Left renal cortex interstitium (tissue), 4 donors: ENCODE measurements at places on chromosomes 6 and 20. TPM values are rescaled to one million over a fixed set of nuclear protein-coding genes. Genes with fewer than 3 reads are reported as not detected.

Gene CSNK2B
- polyA plus RNA-seq, result 224 TPM

Gene ZNF184
- polyA plus RNA-seq, result 17.1 TPM

Gene ACTL10
- polyA plus RNA-seq, result 0.75 TPM

DNA sequence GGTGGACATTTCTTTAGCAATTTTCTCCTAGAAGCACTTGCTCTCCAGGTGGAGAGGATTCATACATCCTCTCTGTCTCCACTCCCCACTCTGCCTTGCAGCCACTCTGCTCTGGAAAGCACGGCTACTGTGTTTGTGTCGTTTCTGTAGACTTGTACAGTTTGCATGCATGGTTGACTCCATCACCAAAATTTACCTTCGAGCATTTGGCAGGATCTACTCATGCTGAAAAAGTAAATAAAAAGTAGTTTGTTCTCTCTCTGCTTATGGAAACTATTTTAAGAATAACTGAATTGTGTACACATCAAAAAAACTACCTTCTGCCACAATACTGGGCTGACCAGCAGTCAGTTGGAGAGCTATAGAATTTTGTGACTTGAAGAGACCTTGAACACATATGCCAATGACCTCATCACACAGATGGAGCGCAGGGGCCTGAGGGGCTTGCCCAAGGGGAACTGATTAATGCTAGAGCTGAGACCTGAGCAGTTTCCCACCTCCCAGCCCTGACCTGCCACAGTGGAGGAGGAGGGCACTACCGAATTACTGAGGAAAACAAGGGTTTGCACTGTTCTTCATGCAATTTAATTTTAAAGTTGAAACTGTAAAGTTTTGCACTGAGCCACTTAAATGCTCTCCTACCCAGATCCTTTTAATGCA is 33.7 kb upstream of the FOXQ1 start:
- DNase-seq, result no peak

- DNase-seq, result no peak
These were observed 33.5 kb downstream of the WDR27 start for GRCh38 chr6:169668203-169668847.

DNA sequence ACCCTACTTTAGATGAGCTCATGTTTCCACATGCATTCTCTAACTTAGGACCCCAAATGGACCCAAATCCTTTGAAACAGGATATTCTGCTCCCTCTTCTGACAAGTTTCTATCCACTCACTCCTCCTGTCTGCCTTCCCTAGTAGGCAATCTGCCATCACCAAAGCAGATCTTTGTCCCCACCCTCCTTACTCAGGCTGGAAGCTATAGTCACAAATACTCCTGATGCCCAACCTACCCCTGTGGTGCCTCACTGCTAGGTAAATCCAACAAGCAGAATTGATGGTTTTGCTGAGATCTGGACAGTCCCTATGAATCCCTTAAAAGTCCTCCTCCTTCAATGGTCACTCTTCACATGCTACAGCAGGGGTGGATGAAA is 21.7 kb downstream of the ELOVL5 start:
- no peak for DNase-seq

GRCh38 chr20:41344938-41345728 is 4.5 kb downstream of the LPIN3 start:
- no peak for DNase-seq

GRCh38 chr6:44052419-44053023 is 74.7 kb downstream of the MRPL14 start:
- DNase-seq, result no peak

DNA sequence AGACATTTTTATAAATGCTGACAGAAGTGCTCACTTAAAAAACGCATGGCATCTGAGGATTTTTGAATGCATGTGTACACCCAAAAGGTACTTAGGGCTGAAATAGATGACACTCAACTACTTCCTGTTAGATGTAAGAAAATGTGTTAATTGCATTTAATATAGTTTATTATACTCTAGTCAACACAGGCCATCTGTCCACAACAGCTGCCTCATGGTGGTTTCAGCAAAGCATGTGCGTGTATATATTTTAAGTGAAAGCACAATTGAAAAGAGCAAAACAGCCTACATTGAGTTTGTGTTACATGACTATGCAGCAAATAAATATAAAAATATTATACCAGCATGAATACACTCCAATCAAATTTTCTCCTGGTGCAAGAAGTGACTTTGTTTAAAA is 1233.0 kb upstream of the EYS start:
- no peak for DNase-seq

- no peak for DNase-seq
These were observed 303 bp downstream of the MBOAT1 start for GRCh38 chr6:20211941-20212391.
